ENCODE measurements at places on chromosomes 5 and 9.

GRCh38 chr9:95157481-95158151, 159.9 kb downstream of the FANCC start:
- DNase-seq, result peak; percentile 20

DNA sequence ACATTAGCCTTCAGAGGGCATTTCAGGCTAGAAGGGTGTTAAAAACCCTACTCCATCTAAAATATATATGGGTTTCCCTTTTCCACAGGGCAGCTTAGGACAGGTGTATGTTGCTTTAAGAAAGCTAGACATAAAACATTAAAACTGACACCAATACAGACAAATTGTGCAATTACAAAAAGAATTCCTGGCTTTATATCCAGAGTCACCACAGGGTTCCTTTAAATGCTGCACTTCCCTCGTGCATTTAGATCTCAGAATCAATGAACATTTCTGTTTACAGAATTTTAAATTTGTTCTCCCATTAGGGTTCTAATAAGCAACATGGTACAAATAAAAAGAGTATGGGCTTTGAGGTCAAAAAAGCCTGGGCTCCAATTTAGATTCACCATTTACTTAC, 170.2 kb downstream of the MAPKAP1 start:
- no peak for DNase-seq

DNA sequence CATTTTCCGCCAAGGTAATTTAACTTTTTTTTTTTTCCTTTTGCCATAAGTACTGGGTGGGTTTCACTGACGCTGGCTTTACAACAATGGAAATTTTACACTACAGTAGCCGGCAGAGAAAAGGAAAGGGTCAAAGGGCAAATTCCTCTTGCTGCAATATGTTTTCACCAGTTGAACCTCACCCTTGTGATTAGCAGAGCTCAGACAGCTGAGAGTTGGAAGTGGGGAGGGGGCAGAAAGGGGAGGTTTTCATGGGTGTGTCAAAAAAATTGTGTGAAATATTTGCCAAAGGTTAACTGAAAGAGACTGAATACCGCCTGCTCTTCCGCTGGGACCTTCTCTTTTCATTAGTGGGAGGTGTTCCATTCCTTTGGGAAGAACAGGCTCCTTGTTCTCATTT, 296.9 kb downstream of the ADAMTS6 start:
- DNase-seq, result no peak

DNA sequence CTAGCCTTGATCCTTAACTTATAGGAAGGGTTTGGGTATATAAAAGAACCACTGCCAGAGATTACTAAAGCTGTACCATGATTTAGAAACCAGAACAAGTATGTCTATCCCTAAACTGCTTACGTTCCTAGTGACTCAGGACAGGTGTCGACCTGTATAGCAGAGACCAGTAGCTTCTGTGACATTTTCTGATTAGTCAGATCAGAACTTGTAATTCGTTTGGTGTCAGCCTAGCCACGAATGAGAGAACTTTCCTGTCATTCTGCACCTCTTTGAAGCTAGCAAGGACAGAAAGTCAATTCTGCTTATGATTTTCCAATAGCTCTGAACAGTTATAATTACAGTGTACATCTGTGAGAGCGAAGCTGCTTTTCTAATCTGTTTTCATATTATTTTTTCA, 39.5 kb downstream of the PRKACG start:
- no peak for DNase-seq

DNA sequence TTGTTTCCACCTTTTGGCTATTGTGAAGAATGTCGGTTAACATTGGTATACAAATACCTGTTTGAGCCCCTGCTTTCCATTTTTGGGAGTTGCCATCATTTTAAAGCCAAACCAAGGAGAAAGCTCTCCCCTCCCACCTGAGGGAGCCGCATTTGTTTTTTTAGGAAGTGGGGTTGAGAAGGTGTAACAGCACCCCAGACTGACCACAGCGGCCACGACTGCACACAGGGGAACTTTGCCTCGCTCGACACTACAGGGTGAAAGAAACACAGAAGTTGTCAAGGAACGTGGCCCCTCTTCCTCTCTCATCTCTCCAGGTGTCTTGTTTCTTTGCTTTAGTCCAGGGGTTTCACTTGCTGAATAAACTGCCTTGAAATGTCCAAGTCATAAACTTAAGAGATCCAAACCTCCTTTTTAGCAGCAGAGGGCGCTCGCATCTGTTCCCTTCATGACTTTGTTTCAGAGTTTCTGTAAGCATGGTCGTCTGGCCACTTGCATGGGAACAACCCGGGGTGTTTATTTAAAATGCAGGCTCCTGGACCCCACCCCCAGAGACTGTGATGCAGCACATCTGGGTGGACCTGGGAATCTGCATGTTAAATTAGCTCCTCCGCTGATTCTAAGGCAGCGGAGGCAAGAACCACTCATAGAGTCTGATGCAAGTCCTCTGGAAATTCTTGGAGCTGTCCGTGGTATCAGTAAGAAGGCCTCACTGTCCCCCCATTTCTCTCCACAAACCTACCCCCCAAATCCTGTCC, 2.1 kb upstream of the TTLL11 start:
- no peak for DNase-seq

- no peak for DNase-seq
Measured at GRCh38 chr9:6929441-6930215, 171.9 kb downstream of the KDM4C start.

- no peak for DNase-seq
Measured at GRCh38 chr9:106930477-106930876, 67.5 kb downstream of the ZNF462 start.

- no peak for DNase-seq
Measured at GRCh38 chr5:121503111-121503840, 348.4 kb upstream of the FTMT start.

- DNase-seq, result no peak
Measured at GRCh38 chr9:124812441-124812876, 35.5 kb downstream of the OLFML2A start.

DNA sequence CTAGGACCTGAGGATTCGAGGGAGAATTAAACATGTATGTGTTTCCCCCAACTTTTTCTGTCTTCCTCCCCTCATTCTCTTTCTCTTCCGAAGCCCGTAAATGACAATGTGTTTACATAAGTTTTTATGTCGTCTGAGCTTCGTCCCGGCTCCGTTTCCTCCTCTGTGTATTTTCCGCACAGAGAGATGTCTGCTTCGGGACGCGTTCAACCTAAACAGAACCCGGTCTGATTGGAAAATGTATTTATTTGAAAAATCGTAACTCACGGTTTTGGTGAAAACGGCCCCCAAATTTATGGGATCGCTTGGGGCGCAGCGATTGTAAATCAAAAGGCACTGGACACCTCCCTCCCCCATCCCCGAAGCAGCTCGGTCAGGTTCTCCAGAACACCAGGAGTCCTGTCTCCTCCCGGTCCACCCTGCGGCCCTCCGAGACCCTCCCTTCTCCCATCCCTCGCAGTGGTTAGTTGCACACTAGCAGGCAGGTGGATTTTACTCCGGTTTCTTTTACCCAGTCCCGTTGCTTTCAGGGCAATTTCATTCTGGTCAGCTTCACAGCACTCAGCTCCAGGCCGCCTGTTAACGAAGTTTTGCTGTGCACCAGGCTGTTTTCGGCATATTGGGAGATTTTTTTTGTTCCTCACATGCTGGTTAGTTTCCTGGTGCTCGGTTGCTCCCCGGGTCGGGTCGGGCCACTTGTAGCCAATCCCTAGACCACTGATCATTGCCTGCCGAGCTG, 5.8 kb upstream of the HAND1 start:
- no peak for DNase-seq

DNA sequence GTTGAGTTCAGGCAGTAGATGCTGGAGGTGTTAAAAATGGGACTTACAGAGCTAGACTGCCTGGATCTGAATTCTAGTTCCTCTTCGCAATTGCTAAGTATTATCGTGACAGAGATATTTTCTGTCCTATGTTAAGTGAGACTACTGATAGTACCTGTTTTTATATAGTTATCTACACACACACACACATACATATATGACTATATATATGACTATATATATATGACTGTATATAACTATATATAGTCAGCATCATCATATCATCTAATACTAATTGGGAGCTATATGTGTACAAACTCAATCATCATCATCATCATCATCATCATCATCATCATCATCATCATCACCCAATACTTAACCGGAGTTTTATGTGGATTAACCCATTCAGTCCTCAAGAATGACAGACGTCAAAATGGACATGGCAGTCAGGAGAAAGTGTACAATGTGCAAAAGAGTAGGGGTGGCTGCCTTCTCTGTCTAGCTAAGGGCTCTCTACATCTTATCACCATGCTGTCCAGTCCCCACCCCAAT, 7.3 kb downstream of the PIK3R1 start:
- DNase-seq, result no peak

- no peak for DNase-seq
Measured at GRCh38 chr5:151101151-151101550, 20.3 kb upstream of the TNIP1 start.

DNA sequence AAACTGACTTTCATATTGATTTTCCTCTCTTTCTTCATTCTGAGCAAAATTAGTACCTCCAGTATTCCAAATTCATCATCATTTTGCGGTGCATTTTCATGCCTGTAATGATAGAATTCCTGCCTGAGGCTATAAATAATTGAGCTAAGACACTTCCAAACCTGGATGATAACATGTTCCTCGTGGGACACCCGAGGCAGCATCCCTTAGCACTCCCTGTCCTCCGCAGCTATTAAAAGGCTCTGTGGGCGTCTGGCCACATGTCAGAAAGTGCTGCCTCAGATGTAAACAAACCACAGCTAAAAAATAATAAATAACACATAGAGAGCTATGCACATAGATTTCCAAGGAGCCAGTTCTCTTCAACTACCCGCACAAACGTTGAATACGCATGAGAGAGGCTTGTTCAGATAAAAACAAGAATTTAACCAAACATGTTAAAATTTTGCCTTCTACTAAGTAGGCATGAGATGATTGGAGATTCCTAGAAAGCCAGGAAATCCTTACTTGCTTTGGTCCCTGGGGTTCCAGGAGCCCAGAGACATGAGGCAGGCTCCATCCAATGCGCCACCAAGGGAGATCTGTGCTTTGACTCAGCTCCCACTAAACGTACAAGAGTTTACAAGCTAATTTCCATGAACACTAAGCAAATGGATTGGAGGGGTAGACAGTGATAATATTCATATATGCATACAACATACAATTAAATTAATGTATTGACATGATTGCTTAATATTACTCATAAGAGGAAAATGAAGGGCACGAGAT, 82.7 kb downstream of the SHC3 start:
- DNase-seq, result no peak

DNA sequence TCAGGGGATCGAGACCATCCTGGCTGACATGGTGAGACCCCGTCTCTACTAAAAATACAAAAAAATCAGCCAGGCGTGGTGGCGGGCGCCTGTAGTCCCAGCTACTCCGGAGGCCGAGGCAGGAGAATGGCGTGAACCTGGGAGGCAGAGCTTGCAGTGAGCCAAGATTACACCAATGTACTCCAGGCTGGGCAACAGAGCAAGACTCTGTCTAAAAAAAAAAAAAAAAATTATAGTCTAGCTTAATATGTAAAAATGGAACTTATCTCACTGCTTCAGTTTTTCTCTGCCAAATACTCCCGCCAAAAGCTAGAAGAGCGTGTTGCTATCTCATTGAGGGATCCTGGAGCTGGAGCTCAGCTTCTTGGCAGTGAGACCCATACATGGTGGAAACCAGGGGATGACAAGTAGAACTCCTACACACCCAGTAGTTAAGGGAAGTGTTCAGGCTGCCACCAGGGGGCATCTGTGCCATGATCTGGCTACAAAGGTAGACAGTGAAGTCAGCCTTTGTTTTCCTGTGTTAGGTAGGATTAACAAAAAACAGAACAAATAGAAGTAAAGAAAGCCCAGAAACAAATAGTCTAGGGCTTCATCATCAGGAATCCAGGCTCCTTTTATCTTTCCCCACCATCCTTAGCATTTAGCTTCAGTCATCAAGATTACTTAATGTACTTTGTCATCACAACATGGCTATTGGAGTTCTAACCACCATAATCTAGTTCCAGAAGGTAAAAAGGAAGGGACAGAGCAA, 33.6 kb upstream of the GLIPR2 start:
- DNase-seq, result no peak

DNA sequence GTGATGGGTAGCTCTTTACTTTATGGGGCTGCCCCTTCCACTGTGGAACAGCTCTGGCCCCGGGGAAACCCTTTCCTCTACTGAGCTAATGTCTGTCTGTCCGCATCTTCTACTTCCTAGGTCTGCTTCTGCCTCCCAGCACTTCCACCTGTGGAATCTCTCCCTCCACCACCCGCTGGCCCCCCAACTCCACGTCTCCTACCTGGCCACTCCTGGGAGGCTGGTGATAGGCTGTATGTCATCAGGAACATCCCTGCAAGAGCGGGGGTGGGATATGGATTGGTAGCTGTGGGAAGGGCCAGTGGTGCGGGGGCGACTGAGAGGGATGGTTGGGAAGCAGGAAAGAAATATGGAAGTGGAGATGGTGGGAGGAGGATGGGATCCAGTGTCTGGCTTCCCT, 9.2 kb downstream of the ALAD start:
- DNase-seq, result no peak

GRCh38 chr9:72022841-72023240, 37.6 kb downstream of the C9orf57 start:
- DNase-seq, result no peak

DNA sequence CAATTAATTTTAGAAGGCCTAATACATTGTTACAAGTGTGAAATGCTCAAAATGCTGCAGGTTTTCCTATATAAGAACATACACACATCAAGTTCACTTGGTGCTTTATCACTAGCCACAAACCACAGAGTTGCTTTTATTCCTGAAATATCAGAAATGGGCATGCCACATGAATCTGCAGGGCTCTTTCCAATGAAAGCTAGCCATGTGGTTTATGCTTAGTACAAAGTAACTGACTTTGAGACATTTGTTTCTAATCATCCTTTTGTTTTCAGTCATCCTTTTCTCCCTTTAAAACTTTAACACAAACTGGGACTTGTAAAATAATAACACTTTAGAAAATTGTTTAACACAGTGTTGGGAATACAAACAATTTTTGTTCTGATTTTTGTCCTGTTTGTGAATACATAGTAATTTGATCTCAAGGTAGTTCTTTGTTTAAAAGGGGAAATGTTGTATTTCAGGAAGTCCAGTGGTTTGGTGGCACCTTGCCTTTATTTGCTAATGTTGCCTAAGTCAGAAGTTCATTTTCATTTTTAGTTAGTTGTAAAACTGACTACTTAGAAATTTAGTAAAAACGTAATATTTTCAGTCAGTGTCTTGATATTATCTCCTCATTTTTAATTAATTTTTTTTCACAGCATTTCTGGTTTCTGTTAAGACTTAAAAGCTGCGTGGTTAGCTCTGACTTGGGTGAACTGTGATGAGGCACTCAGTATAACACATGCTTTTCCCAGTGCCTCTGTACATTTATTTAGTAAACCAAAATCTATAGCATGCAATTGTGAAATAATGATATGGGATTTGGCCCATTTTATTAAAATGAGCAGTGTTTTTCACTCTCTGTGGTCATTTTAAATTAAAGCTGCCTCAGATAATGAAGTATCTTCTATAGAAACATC, 18.6 kb downstream of the PRDM6 start:
- DNase-seq, result no peak

All from SIG-M5 (cell line).